ENCODE measurements at places on chromosomes 1 and 21.
A peak's percentile ranks its signal among the peaks of the same experiment; 100 is the strongest.

DNA sequence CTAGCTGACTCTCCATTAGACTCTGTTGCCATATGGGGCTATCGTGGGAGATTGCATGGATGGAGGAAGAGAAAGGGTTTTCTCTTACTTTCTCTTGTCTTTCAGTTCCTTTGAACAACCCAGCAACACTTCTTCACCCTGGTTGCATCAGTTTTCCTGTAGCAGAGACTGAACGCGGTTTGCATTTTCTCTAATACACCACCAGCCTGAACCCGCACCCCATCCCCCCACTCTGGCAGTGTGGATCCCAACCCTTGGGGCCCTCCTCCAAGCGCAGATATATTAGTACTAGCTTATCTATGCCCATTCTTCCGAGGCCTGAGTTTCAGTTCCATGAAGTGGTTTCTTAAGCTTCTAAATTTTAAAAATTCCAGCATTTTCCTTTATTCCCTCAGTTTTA, 12.6 kb downstream of the DR1 start:
- no peak for DNase-seq

- DNase-seq, result no peak
Observed at GRCh38 chr1:14682941-14683621, 84.6 kb downstream of the KAZN start.

DNA sequence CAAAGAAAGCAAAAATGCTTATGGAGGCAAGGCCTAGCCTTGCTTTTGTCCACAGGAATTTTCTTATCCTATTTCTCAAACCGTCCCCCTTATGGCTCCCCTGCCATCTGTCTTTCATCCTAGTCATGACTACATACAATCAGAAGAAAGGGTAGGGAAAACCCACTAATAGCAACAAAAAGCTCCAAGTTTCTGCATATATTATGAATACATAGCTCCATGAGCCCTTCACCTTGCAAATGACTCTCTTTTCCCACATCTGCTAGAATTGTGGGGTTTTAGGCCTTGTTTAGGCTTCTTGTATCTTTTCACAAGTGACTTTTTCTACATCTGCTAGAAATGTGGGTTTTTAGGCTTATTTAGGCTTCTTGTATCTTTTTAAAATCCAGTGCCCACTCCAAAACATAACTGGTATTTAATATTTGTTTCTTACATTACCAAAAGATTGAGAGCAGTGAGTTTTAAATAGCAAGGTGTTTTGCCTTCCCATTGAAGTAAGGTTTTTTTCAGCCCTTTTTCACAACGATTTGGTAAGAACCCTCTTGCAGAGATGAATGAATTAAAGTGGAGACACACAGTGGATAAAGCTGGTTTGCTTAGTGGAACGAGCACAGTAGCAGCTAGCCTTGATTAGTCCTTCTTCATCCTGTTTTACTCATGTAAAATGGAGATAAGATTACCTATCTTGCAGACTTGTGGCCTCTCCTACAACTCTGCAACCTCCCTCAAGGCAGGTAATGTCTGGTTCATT, 4.4 kb downstream of the GADD45A start:
- DNase-seq, result no peak

DNA sequence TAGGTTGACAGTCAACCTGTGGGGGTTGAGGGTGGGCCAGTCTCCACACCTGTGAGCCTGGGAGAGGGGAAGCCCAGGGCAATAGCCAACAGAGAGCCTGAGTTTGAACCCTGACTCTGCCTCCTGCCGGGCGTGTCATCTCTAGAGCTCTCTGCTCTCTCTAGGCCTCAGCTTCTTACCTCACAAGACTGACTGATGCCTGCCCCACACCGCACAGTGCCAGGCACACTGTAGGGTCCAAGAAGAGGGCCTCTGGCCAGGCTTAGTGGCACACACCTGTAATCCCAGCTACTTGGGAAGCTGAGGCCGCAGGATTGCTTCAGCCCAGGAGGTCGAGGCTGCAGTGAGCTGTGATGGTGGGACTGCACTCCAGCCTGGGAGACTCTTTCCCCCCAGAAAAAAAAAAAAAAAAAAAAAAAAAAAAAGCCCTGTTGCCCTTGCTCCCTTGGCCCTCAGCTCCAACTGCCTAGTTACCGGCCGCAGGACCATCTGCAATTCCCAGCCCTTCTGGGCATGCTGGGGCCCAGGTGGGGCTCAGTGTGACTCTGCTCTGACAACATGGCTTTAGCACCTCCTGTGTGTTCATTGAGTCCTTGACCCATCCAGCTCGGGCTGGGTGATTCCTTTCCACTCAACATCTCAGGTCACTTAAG, 25.1 kb downstream of the GRHL3 start:
- DNase-seq, result no peak

- DNase-seq, result no peak
Observed at GRCh38 chr1:31787261-31787660, 23.1 kb upstream of the ADGRB2 start.

GRCh38 chr1:168531615-168532345, 12.0 kb downstream of the XCL2 start:
- no peak for DNase-seq

- no peak for DNase-seq
Observed at GRCh38 chr1:84083307-84083706, 60.8 kb upstream of the PRKACB start.

DNA sequence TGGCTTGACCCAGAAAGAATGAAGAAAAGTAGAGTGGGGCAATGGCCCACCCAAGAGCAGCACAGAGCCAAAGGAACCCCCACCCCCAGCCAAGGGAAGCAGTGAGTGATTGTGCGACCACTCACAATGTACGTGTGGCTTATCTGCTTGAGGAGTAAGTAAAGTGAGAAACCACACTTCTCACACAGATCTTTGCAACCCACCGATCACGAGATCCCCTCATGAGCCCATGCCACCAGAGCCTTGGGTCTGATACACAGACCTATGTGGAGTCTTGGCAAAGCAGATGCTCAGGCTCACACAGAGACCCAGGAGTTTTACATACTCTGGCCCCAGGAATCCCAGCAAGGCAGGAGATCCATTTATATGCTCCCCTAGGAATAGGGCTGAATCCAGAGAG, 14.0 kb upstream of the SLC9C2 start:
- no peak for DNase-seq

DNA sequence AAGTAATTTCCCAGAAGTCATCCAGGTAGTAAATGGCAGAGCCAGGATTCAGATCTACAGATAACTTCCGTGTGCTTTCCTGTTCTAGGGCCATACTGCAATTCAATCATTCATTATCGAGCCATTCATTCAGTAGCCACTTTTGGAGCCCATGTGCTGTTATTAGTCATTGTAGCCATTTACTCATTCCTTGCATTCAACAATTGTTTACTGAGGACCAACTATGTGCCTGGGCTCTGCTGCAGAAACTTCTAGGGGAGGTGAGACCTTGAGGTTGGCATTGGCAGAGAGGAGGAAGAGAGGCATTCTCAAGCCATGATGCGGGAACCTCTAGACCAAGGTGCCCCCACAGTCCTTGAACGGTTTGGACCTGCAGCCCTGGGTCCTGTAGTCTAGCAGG, 27.9 kb downstream of the EPHB2 start:
- no peak for DNase-seq

DNA sequence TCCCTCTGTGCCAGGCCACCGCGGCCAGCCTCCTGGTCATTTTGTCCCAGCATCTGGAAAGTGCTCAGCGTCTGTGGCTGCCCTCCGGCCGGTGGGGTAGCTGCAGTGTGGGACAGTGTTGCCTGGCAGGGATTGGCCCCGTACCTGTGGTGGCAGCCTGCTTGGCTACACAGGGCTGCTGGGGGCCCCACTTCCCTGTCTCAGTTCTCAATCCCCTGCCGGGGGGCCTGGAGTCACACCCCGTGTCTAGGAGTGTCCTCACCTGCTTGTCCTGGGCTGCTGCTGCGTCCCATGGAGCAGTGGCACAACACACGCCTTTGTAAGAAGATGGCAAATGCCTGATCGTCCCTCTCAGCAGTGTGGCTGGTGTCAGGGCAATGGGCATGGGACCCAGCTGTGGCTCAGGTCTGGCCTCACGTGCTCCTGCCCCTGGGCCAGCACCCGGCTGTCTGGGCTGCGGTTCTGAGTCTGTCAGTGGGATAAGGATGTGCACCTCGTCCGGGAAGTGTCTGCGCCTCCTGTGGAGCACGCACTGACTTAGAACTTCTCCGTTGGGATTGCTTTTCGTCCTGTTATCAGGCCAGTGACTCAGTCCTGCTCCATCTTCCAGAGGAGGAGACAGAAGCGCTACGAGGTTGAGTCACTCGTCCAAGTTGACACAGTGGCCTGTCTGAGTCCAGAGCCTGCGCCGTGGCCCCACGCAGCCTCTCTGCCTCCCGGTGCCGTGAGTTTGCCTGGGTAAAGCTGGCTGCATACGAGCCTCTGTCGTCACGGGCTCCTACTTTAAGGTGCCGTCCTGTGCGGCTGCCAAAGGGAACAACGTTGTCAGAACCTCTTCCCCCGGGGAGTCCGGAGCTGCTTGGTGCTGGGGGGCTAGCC, 41.0 kb downstream of the CRYAA start:
- DNase-seq, result no peak

DNA sequence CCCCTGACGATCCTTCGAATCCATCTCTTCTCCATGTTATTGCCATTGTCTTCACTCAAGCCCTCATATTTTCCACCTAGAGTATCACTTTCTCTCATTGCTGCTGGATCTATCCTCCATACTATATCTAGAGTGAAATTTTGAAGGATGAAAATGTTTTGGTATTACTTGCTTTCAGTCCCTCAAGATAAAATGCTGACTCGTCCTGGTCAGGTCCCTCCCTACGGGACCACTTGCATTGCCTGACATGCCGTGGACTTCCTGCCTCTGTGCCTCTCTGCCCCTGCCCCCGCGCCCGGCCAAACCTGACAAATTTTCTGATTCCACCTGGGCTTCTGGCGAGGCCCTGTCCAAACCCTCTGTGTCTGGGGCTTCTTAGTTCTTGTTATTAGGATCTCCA, 23.6 kb downstream of the SPATA46 start:
- DNase-seq, result no peak

GRCh38 chr1:221823561-221823960, 81.7 kb upstream of the DUSP10 start:
- DNase-seq, result no peak

GRCh38 chr21:32733356-32733755, 5.5 kb upstream of the SYNJ1 start:
- DNase-seq, result no peak

DNA sequence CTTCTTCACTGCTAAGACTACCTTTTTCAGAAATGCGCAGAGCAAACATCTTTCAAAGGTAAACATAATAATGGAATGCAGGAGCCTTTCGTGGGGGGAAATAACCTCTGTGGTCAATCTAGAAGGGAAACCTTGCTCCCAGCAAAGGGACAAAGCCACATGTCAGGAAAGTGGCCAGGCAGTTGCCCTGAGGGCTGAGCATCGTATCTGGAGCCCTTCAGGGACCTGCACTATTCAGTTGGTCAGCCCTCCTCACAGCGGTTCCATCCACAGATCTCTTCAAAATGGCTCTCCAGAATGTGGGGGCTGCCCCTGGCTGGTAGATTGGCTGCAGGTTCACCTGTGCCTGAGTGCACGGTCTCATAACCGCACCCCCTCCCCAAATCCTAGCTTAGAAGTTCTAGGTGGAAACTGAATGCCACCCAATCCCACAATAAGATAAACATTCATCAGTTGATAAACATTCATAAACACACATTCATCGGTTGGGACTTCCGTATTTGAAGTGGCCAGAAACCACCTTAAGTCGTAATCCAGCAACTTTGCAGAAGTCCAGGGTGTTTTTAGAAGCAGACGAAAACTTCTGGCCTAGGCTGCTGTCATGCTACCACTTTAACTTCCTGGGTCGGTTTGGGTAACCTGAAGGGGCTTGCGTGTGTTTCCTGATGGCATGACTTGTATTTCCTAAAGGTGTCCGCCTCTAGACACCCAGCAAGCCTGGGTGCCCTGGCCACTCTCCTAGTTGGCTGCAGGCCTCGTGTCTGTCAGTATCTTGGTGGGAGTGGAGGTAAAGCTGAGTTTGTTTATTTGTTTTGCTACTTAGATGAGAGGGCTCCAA, 50.5 kb downstream of the RASSF5 start:
- DNase-seq, result no peak

- DNase-seq, result no peak
Observed at GRCh38 chr21:46459356-46460112, 843 bp downstream of the DIP2A start.

- no peak for DNase-seq
Observed at GRCh38 chr1:40232444-40232843, 15.3 kb upstream of the TMCO2 start.

GRCh38 chr1:7019510-7019909, 234.3 kb downstream of the CAMTA1 start:
- DNase-seq, result no peak

GRCh38 chr1:200184196-200184595, 156.7 kb downstream of the NR5A2 start:
- DNase-seq, result peak; percentile 84

GRCh38 chr1:160431006-160431405, 30.6 kb downstream of the VANGL2 start:
- no peak for DNase-seq

DNA sequence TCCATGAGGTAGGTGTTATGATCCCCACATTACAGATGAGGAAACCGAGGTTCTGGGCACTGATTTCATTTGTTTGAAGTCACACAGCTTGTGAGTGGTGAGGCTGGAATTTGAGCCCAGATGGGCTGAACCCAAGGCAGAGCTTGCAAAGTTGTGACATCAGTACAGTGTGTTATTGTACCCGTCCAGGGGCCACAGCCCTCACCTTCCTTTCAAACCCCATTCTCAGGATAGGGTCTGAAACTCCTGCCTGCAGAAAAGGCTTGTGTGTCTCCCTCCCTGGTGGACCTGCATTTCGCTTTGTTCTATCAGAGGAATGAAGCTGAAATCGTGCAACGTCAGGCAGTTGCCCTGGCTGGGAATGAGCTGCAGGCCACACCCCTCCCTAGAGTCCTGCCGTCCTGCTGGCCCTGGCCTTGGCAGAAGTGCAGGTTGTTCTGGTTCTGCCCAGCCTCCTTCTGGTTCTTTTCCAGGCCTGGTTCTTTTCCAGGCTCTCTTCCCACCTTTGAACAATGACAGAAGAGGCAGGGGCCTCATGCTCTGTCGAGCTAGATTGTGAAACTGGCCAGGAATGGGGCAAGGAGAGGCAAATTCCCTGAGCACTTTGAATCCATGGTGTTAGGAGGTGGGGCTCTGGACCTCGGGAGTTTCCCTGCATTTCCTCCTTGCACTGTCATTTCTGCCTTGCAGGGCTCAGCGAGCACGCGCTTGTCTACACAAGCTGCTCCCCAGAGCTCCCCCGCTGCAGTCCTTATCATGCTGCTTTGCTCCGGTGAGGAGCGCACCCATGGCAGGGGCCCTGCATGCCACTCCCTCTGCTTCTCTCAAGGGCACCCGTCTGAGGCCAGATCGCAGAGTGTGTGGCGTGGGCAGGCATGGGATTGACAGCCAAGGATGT, 8.2 kb upstream of the MYOM3 start:
- DNase-seq, result peak; percentile 83

GRCh38 chr21:30126576-30126975, 40.0 kb downstream of the CLDN17 start:
- DNase-seq, result no peak

GRCh38 chr1:31423418-31423947, 10.5 kb downstream of the SERINC2 start:
- DNase-seq, result no peak
